ENCODE measurements at places on chromosomes 1 and 21. TPM values are rescaled to one million over a fixed set of nuclear protein-coding genes. Genes with fewer than 3 reads are reported as not detected.

The TMED5 gene
- total RNA-seq, result 45.6 TPM

The LYST gene
- 75.2 TPM for total RNA-seq

The BCAR3 gene
- 33.9 TPM for total RNA-seq

The UBAP2L gene
- 227 TPM for total RNA-seq

The EPHX1 gene
- 76.4 TPM for total RNA-seq

The IQCC gene
- total RNA-seq, result 4.4 TPM

The MCOLN3 gene
- 14.2 TPM for total RNA-seq

The CELSR2 gene
- 4.1 TPM for total RNA-seq

- no peaks in the 10 kb centered on the region for H3K36me3 ChIP-seq
- H3K27ac ChIP-seq, result no peak overlapping the region
- DNase-seq, result peak; percentile 4
- no peaks in the 10 kb centered on the region for H3K27me3 ChIP-seq
- H3K4me3 ChIP-seq, result no peak overlapping the region
These were observed 87.5 kb downstream of the COP1 start for GRCh38 chr1:176119549-176119948.

GRCh38 chr1:196180847-196181593 is 427.2 kb downstream of the KCNT2 start:
- no peak overlapping the region for H3K27ac ChIP-seq
- peak; percentile 59 for DNase-seq
- H3K4me1 ChIP-seq, result no peaks in the 10 kb centered on the region
- H3K27me3 ChIP-seq, result no peaks in the 10 kb centered on the region

DNA sequence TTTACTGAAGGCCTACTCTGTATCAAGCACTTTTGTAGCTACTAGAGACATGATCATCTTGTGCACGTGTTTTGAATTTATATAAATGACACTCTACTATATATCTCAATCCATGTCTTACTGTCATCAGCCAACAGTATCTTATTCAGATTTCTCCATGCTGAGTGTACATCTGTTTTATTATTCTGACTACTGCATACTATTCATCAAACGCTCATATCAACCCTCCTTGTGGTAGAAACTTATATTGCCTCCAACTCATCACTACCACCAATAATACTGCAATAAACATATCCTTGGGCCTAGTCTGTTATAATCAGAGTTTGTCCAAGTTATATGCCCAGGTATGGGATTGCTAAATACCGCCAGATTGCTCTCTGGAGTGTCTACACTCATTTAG is 81.6 kb upstream of the IRF2BP2 start:
- no peaks in the 10 kb centered on the region for H3K36me3 ChIP-seq
- no peak for DNase-seq
- H3K4me3 ChIP-seq, result no peak overlapping the region
- H3K27ac ChIP-seq, result peak overlapping the region; percentile 42

GRCh38 chr21:36913247-36914169 is 53.0 kb downstream of the HLCS start:
- no peak overlapping the region for H3K27ac ChIP-seq
- DNase-seq, result no peak
- peaks cover 3% of the 10 kb centered on the region for H3K4me1 ChIP-seq

GRCh38 chr1:180923021-180923841 is 10.5 kb downstream of the KIAA1614 start:
- no peaks in the 10 kb centered on the region for H3K27me3 ChIP-seq
- no peak overlapping the region for H3K4me3 ChIP-seq
- H3K4me1 ChIP-seq, result peaks cover 7% of the 10 kb centered on the region
- no peak for DNase-seq
- no peaks in the 10 kb centered on the region for H3K36me3 ChIP-seq
- H3K27ac ChIP-seq, result no peak overlapping the region

GRCh38 chr1:228488125-228488817 is 1.1 kb downstream of the RNF187 start:
- H3K4me1 ChIP-seq, result peaks cover 23% of the 10 kb centered on the region
- peak overlapping the region; percentile 65 for H3K27ac ChIP-seq
- peaks cover 2% of the 10 kb centered on the region for H3K36me3 ChIP-seq
- H3K27me3 ChIP-seq, result no peaks in the 10 kb centered on the region
- peak overlapping the region; percentile 60 for H3K4me3 ChIP-seq

DNA sequence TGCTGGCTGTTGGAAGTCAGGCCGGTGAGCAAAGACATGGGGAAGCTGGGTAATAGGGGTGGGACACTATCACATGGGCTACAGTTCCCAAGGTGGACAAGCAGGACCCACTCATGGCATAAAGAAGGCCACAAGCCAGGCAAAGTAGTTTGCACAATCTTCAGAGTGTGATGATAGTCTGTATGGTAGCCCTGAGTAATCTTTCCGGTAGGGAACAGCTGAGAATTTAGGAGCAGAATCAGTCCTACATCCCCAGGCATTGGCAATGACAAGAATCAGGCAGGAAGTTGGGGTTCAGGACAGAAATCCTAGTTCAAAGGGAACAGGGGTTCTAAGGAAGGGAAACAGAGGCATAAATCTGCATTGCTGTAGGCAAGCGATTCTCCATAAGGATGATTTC is 23.9 kb upstream of the SPATA6 start:
- H3K4me3 ChIP-seq, result no peak overlapping the region
- no peak overlapping the region for H3K27ac ChIP-seq
- no peak for DNase-seq
- H3K36me3 ChIP-seq, result no peaks in the 10 kb centered on the region
- H3K4me1 ChIP-seq, result peaks cover 3% of the 10 kb centered on the region

- peaks cover 26% of the 10 kb centered on the region for H3K27me3 ChIP-seq
- no peaks in the 10 kb centered on the region for H3K4me1 ChIP-seq
- no peak overlapping the region for H3K27ac ChIP-seq
- no peak for DNase-seq
These were observed 87.1 kb downstream of the SELENOF start for GRCh38 chr1:86826856-86827255.

DNA sequence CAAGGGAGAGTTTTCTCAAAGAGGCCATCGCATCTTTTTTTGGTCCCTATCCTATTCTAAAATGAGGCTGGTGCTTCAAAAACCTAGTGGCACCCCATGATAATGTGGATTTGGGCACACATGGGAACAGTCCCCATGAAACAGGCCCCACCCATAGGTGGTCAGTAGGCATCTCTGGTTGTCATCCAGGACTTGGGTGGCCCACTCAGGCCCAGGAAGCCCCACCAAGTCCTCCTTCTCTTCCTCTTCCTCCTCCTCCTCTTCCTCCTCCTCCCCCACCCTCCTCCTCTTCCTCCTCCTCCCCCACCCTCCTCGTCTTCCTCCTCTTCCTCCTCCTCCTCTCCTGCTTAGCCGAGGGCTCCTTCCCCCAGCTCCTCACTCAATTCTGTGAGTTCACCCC is 554 bp downstream of the CACNA1S start:
- no peak overlapping the region for H3K27ac ChIP-seq
- peaks cover 3% of the 10 kb centered on the region for H3K4me1 ChIP-seq
- H3K27me3 ChIP-seq, result no peaks in the 10 kb centered on the region
- no peaks in the 10 kb centered on the region for H3K36me3 ChIP-seq
- DNase-seq, result no peak

Measured in Panc1 (cell line).